ENCODE measurements at places on chromosomes 1 and 21. TPM values are rescaled to one million over a fixed set of nuclear protein-coding genes. Genes with fewer than 3 reads are reported as not detected.

The SELENBP1 gene
- total RNA-seq = 11.3 TPM

The HSPA6 gene
- 0.28 TPM for total RNA-seq

The TBX15 gene
- total RNA-seq = not detected

The WLS gene
- 30.5 TPM for total RNA-seq

The MUL1 gene
- total RNA-seq = 21.9 TPM

The MT1HL1 gene
- not detected for total RNA-seq

- DNase-seq = peak; percentile 91
These were observed 3.0 kb upstream of the ID3 start for GRCh38 chr1:23562137-23562876.

- peak; percentile 21 for DNase-seq
These were observed 228.3 kb upstream of the DEPDC1 start for GRCh38 chr1:68725001-68725752.

DNA sequence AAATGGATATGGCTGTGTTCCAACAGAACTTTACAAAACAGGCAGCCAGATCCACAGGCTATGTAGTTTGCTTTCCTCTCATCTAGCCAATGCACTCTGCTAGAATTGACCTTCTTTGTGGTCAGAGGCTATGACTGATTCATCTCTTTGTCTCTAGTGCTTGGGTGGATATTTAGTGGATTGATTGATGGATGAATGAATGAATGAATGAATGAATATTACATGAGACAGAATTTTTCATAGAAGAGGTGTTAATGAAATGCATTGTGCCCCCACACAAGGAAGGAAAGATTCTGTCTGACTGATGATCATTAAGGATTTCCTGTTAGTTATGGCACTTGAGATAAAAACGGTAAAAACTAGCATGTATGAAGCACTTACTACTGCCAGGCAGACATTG lies 50.5 kb upstream of the ZYG11A start:
- DNase-seq = no peak

GRCh38 chr1:184635980-184636431 lies 118.7 kb downstream of the EDEM3 start:
- no peak for DNase-seq

GRCh38 chr1:238826891-238827290 lies 559.5 kb upstream of the CHRM3 start:
- DNase-seq = no peak

DNA sequence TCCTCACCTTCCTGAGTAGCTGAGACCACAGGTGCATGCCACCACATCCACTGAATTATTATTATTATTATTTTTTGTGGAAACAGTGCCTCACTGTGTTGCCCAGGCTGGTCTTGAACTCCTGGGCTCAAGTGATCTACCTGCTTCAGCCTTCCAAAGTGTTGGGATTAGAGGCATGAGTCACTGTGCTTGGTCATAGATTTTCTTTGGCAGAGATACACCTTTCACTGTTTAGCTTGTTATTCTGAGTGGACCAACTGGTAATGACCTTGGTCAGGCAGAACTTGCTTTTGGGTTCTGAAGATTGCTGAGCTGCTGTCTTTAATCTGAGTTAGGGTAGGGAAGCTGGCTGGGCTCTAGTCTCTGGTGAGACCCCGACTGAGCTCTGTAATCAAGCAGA lies 66.8 kb downstream of the DNAH14 start:
- DNase-seq = no peak

DNA sequence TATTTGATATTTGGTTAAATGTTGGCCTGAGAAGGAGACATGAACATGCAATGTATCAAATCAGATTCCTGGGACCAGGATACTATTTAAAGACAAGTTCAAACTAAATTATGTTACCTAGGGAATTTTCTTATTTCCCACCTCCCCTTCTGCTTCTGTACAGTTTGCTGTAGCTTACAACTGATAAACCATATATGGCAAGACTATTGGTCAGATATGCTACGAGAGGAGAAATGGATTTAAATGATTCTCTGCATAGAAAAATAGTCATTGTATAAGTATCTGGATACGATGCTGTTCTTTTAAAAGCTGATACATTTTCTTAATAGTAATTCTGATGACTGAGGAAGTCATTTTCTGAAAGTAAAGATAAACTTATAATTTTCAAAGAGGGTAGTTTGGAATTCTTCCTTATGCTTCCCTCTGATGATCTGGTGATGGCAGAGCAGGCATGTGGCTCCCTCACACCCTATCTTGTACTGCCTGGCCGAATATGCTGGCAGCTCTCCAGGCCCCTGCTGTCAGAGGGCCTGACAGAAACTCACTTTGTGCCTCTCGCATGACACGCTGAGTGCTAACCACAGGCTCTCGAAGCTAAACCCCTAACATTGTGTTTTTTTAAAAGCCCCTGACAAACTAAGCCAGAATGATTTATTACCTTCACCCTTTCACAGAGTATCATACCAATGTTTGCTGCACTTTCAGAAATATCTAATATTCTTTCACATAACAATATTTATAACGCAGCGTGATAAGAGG lies 19.4 kb downstream of the RRP15 start:
- DNase-seq = no peak

DNA sequence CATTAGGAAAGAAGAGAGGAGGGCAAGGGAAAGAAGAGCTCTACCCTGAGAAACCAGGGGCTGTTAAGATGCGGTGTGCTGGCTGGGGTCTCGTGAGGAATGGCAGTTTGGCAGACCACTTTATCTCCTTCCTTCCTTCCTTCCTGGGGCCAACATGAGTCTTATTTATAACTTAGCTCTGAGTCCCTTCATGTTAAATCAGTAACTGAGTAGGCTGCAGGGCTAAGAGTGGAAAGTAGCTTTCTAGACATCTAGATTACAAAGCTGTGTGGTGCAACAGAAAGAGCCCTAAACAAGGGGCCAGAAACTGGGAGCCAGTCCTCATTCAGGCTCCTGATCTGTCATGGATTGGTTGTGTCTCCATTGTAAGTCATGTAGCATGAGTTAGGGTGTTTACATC lies 135.4 kb upstream of the DUSP10 start:
- no peak for DNase-seq

- DNase-seq = no peak
These were observed 40.6 kb upstream of the MAP10 start for GRCh38 chr1:232764458-232765251.

- no peak for DNase-seq
These were observed 77.6 kb downstream of the DDX20 start for GRCh38 chr1:111833334-111833733.

DNA sequence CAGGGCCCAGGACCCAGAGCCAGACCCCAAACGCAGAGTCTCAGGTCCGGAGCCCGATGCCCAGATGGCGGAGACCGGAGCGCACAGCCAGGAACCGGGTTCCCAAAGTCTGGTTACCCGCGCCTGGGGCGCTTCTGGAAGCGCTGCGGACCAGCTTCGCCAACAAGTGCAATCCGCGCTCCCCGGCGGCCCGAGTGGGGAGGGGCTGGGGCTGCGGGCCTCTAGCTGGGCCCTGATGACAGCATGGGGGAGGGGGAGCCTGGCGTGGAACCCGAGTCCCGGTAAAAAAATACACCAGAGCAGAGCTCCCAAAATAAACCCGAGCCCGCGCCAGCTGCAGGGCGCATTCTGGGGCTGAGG lies 494 bp downstream of the NT5C1A start:
- no peak for DNase-seq

DNA sequence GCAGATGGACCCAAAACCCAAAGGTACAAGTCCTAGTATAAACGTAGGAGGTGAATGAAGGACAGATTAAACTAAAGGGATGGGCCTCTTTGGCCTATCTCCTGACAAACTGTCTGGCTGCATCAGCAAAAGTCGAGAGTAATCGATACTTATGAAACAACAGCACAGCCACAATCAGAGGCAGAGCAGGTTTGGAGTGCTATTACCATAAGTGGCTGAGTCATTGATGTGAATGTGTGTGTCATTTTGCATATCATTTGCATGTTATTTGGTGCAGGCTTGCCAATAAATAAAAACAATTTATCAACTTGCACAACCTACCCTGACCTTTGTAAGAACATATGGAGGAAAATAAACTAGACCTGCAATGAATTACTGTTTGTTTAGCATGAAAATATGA lies 283.1 kb downstream of the NUF2 start:
- no peak for DNase-seq

DNA sequence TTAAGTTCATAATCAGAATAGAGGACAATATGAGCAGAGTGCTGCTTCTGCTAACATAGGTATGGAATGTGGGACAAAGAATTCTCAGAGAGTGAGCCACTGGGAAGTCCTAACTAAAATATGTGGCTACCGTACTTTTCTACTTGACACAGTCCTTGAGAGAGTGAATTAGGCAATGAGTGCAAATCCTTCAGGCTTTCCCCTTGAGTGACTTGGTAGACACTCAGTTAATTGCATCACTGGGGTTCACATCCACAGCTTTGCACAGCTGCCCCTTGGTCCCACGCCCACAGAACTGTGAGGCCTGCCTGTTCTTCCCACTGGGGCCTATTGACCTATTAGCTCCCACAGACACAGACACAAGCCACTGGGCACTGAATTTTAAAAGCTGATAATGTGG lies 40.5 kb upstream of the PAXBP1 start:
- DNase-seq = no peak

DNA sequence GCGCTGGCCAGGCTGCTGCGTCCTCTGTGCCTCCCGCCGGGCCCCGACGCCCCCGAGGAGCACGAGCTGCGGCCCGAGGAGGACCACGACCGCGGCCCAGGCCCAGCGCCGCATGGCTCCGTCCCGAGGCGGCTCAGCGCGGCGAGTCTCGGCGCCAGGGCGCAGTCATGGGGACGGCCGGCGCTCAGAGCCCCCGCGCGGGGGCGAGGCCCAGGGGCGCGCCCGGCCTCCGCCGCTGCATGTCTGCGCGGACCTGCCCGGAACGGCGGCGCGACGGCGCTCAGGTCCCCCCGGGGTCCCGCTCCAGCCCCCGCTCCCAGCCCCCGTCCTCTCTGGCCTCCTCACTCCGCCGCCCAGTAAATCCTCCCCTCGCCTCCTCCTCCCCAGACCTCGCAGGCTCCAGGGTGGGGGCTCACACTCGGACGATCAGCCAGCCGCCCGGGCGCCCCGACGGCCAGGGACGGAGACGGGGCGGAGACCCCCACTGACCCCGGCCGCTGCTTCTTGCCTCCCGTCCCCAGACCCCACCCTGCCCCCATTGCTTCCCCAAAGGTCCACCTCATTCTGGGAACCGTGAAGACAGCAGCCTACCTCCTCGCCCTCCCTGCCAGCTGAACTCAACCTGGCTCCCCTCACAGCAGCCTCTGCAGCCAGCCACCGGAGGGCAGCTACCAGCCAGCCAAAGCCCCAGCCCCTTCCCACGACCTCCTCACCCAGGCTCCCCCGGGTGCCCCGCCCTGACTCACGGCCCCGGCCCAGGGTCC lies at the start of gene C1QTNF12:
Gene C1QTNF12, minus strand, starts transcription at position 146 of the 764 bp plus-strand sequence. Its CDS starts 32 bp downstream, at position 114.
- DNase-seq = no peak

DNA sequence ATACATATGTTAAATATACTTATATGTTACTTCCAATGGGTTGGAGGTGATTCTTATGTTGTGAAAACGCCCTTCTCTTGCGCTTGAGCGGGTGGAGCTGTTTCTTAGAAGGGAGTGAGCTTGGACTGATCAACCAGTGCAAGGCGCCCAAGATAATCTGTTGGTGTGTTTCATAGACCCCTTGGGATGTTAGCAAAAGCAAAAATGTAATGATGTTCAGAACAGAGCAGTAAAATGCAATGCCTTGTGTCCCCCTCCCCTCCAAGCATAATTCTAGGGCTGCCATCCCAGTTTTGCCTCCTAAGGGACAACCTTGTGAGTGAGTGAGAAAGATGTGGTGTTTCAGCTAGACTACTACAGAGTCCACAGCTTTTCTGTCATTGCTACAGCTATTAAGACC lies 6.2 kb upstream of the CD34 start:
- DNase-seq = no peak

GRCh38 chr1:44015206-44015605 lies 16.1 kb downstream of the SLC6A9 start:
- no peak for DNase-seq

GRCh38 chr1:14835725-14836124 lies 237.2 kb downstream of the KAZN start:
- no peak for DNase-seq

DNA sequence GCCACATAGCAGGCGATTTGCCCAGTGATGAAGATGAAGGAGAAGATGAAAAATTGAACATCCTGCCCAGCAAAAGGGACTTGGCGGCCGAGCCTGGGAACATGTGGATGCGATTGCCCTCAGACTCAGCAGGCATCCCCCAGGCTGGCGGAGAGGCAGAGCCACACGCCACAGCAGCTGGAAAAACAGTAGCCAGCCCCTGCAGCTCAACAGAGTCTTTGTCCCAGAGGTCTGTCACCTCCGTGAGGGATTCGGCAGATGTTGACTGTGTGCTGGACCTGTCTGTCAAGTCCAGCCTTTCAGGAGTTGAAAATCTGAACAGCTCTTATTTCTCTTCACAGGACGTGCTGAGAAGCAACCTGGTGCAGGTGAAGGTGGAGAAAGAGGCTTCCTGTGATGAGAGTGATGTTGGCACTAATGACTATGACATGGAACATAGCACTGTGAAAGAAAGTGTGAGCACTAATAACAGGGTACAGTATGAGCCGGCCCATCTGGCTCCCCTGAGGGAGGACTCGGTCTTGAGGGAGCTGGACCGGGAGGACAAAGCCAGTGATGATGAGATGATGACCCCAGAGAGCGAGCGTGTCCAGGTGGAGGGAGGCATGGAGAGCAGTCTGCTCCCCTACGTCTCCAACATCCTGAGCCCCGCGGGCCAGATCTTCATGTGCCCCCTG lies 3.3 kb downstream of the ZBTB18 start:
- no peak for DNase-seq

DNA sequence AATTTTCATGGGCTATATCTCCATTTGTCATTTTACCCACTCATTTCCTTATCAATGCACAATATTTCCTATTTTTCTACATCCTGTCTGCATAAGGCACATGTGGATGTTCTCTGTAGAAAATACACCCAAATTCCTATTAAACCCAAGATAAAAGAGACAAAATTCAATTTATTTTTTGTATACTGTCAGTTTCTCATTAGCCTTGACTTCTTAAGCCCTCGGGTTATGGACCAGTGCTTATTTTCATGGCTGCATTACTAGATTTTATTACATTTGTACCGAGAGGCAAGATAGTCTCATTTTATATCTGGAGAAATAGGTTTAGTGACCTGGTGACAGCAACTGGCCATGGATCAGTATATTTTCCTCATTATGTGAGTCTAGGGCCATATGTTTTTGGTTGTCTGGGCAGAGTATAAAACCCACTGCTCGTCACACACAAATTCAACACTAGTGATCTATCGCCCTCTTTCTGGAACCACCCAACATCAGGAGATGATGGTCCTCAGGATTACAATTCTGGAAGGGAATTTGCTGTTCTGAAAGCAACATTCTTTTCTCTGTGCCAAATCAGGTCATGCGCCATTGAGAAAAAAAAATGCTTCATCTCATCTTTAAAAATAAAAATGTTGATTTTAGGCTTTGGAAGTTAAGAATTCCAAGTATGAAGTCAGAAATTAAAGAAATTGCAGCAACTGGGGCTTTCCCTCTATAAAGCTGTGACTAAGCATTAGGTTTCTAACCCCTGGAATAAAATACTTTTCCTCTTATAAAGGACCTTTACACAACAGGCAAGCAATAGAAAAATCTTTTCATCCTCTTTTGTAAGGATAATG lies 81.4 kb downstream of the ASTN1 start:
- no peak for DNase-seq

Data from PC-9 (cell line).